ENCODE measurements at places on chromosomes 5 and 9. TPM values are rescaled to one million over a fixed set of nuclear protein-coding genes. Genes with fewer than 3 reads are reported as not detected.
A peak's percentile ranks its signal among the peaks of the same experiment; 100 is the strongest.

Gene KIAA1191
- total RNA-seq, result 110 TPM

DNA sequence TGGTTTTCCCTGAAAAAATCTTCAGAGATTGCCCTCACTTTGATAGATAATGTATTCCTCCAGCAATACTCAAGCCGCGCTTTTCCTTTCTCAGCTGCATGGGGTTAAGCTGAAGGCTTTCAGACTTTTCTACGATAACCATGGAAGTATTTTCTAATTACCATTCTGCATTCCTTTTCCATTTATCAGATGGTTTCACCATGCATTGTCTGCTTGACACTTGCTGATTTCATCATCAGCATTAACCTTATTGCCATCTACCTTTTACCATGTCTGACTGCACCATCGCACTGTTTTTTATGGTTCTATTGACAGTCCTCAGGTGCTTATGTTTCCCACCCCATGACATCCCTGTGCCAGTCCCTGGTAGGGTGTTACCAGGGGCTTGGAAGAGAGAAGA is 91.6 kb downstream of the DMAC1 start:
- no peak for DNase-seq

DNA sequence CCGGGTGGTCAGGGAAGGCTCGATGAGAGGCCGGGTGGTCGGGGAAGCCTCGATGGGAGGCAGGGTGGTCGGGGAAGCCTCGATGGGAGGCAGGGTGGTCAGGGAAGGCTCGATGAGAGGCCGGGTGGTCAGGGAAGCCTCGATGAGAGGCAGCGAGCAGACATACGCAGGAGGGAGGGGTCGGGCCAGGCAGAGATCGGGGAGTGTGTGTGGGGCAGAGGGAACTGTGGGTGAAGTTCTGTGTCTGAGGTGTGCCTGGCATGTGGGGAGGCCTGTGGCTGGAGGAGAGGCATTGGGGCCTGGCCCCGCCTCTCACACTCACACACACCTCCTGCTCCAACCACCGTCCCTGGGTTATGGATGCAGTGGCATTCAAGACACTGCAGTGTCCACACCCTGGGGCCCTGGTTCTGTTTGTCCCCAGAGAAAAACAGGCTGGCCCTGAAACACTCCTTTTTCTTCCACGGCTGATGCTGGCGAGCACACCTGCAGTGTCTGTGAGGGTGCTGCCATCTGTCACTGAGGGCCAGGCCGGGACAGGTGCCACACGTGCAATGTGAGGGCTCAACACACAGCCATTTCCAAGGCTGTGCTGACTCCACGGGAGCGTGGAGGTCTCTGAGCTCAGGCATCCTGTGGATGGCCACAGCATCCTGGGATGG is 6.5 kb upstream of the PLEKHG4B start:
- no peak for DNase-seq

Gene BARX1
- total RNA-seq, result not detected

- DNase-seq, result peak; percentile 69
These were observed 26.1 kb upstream of the MACIR start for GRCh38 chr5:103232393-103232999.

DNA sequence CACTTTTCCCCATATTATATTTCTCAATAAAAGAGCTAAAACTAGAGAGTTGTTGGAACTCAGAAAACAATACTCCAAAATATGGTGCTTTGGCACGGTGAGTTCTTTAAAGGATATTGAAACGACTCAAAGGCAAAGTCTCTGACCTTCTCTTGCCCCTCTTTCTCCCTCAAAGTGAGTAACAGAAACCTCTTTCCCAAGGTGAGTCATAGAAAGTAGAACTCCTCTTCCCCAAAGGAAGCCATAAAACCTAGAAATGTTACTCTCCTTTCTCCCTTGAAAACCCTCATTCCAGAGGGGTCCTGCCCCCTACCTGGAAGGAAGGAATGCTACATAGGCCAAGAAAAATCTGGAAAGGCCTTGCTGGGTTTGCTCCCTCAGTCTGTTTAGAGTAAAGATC is 47.5 kb downstream of the RAPGEF6 start:
- peak; percentile 54 for DNase-seq

Gene GAPT
- not detected for total RNA-seq

GRCh38 chr5:71924980-71925379 is 182.3 kb upstream of the MAP1B start:
- DNase-seq, result peak; percentile 70

- no peak for DNase-seq
These were observed 19.1 kb upstream of the SLC9A3 start for GRCh38 chr5:543351-543750.

DNA sequence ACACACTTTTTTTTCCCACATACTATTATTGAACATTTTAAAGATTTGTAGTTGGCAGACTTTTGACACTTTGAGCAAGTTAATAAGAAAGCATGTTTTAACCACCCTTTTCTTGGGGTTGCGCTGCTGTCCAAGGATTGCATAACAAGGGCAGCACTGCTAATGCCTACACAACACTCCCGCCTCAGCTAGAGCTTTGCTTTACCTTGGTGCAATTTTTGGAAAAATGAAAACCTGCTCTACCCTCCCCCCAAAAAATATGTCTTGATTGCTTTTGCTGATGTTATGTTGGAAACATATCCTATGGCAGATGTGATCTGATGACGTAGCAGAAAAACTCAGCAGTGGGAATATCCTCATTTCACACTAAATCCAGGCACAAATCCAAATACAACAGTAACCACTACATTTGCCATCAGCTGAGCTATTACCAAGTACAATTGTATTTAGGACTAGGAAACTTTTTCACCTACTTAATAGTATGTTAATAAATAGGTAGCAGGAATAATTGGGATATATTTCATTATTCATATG is 51.5 kb downstream of the UBE2R2 start:
- peak; percentile 79 for DNase-seq

GRCh38 chr5:73405691-73406090 is 42.9 kb downstream of the FOXD1 start:
- peak; percentile 45 for DNase-seq

Gene MSH3
- 11.7 TPM for total RNA-seq

- DNase-seq, result no peak
These were observed 2.7 kb downstream of the ELOVL7 start for GRCh38 chr5:60841361-60841760.

GRCh38 chr9:89096807-89097206 is 81.8 kb downstream of the SHC3 start:
- no peak for DNase-seq

- no peak for DNase-seq
These were observed 40.2 kb downstream of the NMUR2 start for GRCh38 chr5:152364899-152365298.

GRCh38 chr5:17169507-17169906 is 47.9 kb upstream of the BASP1 start:
- peak; percentile 57 for DNase-seq

GRCh38 chr5:11918463-11919045 is 14.3 kb upstream of the CTNND2 start:
- no peak for DNase-seq

- peak; percentile 41 for DNase-seq
These were observed 42.6 kb downstream of the CSF1R start for GRCh38 chr5:150043657-150044328.

DNA sequence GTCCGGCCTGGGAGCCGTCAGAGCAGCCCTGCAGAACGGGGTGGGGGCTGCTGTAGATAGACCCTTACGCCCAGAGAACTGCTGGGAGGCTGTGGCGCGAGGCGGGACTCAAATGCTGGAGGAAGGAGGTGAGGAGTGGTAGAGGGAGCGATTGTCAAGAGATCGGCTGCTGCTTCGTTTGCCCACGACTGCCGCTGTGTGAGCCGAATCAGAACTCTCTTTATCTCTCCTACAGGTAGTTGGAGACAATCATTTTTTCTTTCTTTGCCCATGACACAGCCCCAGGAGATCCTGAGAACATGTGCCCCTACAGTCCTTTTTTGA is 456 bp downstream of the ZNF79 start:
- DNase-seq, result no peak

Gene ITK
- 0.11 TPM for total RNA-seq

DNA sequence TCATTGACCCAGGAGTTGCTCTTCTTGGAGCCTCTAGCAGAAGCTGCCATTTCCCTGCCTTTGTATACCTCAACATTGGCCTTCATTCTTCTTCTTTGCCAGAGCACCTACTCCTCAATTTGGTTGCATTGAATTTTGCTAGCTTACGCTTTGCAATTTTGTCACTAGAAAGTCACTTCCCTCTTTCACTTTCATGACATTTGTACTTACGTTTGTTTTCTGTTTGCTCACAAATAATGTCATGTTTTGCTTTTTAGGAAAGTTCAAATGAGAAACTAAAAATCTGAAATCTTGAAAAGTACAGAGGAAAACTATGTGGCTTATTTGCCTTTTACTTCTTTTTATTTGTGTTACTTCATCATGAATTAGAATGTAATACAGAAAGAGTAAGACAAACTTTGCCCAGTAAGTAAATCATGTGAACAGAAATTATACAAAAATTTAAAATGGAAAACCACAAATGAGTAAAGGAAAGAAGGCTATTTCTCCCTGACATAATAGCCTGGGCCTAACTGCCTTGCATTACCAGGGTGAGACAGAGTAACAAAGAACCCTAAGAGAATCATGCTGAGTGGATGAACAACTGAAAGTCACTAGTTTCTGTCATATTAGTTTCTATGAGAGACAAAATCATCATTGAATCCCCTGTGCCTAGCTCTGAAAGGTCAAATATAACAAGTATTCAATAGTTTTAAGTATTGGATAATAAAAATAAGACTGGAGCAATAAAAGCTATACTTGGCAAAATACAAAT is 7.4 kb upstream of the IFNA1 start:
- DNase-seq, result no peak

- no peak for DNase-seq
These were observed 25.8 kb upstream of the SH3TC2 start for GRCh38 chr5:149088686-149089085.

Gene IRX4
- total RNA-seq, result not detected

Gene ANKDD1B
- not detected for total RNA-seq

Gene TXNDC8
- total RNA-seq, result not detected

Gene FCN2
- total RNA-seq, result not detected

- DNase-seq, result no peak
These were observed 1.3 kb downstream of the TXN start for GRCh38 chr9:110255034-110255462.

- DNase-seq, result no peak
These were observed 60.2 kb downstream of the CRB2 start for GRCh38 chr9:123416176-123416575.

- DNase-seq, result no peak
These were observed 790.1 kb downstream of the TLE1 start for GRCh38 chr9:80899208-80899607.

DNA sequence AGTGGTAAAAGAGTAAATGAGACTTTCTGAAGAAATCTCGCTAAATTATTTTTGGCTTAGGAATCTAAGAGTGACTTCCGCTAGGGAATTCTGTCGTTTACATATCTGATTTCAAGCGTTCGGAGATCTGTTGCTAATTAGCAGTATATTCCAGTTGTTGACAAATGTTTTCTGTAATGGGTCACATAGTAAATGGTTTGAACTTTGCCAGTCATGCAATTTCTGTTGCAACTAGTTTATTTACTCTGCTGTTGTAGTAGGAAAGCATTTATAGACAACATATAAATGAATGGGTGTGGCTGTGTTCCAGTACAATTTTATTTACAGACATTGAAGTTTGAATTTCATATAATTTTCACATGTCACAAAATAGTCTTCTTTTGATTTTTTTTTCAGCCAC is 57.4 kb upstream of the JAK2 start:
- peak; percentile 39 for DNase-seq

DNA sequence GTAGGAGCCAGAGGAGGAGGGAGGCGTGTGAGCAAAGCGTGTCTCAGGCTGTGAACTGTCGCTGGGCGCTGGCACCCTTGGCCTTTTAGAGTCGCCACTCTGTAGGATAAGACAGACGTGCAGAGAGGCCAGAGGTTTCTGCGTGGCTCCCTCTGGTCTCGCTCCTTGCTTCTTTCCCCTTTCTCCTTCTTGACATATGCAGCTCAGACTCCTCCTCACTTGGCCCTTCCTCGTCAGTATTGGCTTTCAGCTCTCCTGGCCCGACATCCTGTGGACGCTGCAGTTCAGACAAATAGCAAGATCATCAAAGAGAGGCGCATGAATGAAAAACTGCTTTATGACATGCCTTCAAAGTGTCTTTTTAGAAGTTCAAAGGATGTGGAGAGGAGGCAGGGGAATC is 116.8 kb upstream of the SPRY4 start:
- peak; percentile 20 for DNase-seq

GRCh38 chr5:172952034-172952511 is 7.2 kb upstream of the RPL26L1 start:
- DNase-seq, result peak; percentile 73

DNA sequence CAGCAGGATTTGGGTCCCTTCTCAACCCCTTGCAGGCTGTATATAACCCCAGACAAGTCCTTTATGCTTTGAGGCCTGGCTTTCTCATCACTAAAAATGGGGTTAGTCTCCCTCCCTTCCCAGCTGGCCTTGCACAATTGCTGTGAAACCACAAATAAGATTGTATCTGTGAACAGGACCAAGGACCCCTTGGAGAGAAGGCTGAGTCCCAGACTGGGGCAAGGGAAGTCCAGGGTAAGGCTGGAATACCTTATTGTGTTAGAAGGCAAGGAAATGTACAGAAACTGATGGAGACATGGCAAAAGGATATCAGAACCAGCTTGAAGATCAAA is 11.4 kb downstream of the MACROH2A1 start:
- no peak for DNase-seq

DNA sequence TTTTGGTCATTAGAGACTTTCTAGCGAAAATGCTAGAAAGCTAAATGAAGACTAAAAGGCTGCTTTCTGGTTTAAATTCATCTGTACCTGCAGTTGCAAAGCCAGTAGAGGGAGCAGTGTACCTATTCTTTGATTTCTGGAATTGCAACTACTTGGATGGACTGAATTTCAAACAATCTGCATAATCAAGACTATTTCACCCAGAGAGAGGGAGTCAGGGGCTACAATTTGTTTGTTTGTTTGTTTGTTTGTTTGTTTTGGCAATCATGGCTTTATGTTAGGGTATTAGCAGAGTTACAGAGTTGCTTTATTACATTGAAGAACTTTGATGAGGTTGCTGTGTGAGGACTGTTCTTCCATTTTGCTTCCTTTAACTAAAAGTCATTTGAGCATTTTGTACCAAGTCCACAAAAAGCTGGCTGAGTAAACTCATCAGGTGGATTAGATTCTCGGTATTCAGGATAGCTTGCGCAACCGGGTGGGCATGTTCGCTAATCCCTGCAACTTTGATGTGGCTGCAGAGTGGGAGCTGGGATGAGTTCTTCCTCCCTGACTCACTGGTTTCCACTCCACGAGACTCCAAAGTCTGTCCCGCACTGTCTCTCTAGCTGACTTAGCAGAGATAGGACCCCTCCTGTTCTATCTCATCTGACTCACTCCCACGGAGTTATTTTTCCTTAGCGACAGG is 80.0 kb upstream of the TUT7 start:
- DNase-seq, result peak; percentile 81

DNA sequence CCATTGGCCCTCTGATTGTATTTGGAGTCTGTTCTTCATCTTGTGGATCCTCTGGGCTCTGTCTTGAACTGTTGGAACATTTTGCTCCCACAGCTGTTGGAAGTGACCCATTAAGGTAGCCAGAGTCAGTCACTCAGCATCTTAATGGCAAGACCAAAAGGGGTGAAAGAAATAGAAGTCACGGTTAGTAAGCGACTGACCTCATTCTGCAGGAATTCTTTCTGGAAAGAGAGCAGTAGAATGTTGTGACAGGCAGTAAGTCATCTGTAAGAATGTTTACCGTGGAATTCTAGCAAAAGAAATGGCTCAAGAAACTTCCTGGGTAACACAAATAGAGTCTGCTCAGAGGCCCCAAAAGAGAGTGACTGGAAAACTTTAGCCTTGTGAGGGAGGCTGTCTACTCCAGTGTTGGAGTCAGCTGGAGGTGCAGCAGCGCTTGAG is 28.6 kb upstream of the TNC start:
- DNase-seq, result peak; percentile 88

- DNase-seq, result peak; percentile 97
These were observed at the start of gene RAD50 for GRCh38 chr5:132556763-132557477. RAD50 (plus strand) TSS chr5:132556977; CDS start chr5:132557325, 348 bp downstream.

GRCh38 chr9:132026932-132027585 is 52.6 kb downstream of the MED27 start:
- peak; percentile 82 for DNase-seq

Gene TRPM6
- total RNA-seq, result not detected

Measured in GM23248 (cell line).